ENCODE measurements at places on chromosomes 11 and 22. TPM values are rescaled to one million over a fixed set of nuclear protein-coding genes. Genes with fewer than 3 reads are reported as not detected.

GRCh38 chr11:120869097-120869496 lies 154.8 kb upstream of the TBCEL start:
- DNase-seq, result no peak

DNA sequence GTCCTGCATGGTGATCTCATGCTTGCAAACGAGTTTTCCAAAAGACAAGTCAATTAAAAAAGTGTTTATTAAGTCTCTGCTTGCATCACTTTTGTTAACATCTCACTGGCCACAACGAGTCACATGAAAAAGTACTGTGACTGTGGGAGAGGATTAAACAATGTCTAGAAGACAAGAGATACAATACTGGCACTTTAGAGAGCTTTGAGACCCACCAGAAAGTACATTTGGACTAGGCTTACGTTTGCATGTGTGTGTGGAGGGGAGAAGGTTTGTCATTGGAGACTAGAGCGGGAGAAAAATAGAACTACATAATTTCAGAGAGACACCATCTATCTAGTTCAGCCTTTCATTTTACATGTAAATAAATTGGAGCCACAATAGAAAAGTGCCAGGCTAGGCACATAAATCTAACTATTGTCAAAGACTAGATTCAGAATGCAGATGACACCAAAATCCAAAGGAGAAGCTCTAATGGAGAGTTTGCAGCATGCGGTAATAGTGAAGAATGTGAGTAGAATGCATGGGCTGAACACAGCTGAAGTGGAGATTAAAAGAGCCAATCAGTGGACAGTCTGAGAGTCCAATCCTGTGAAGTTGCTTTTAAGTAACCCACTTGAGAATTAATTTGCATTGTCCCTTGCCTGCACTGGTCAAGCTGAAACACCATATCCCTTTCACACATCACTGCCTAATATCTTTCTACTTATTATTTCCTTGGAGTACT lies 977.4 kb upstream of the FAT3 start:
- DNase-seq, result no peak

CHRM1 gene
- total RNA-seq, result not detected

LDHAL6A gene
- not detected for total RNA-seq

DNA sequence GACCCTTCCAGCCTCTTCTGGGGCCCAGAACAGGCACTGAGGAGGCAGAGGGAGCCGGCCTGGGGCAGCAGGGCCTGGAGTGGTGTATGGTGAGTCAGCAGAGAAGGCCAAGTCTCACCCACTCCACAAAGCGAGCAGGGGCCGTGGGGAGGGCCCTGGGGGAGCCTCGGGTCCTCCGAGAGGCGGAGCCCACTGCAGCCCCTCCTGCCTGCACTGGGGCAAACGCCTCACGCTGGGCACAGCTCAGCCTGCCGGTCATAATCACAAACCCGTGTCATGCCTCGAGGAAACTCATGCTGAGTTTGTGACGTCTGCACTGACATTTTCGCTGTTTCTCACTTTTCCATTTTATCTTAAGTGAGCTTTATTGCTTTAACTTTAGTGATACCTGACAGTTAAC lies 38.4 kb downstream of the TOLLIP start:
- DNase-seq, result no peak

GRCh38 chr11:125285844-125286243 lies 121.3 kb downstream of the PKNOX2 start:
- DNase-seq, result no peak

DNA sequence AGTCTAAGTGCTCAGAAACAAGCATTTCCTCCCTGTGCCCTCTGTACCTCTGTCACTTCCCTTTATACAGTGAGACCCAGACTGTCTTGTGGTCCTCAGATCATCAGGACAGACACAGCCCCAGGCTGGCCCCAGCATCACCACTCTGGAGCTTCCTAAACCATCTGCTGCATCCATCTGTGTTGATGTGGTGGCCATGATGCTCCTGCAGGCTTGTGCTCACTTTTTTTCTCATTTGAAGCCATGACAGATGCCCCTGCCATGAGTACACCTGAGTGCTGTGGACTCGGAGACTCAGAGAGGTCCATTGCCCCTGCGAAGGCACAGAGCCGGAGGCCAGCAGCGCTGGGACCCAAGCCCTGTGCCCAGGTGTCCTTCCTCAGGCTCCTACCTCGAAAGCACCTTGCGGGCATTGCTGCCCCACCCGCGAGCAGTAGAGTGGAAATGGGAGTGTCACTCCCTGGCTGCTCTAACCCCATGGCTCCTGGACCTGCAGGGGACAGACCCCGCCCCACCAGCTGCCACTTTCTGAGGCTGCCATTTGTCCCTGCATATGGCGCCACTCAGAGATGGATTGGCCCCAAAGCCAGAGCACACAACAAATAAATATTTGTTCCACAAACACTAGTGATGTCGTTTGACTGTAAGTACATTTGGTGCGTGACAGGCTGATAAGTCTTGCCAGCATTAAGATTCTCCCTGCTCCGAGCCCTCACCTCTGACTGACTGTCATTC lies 593.5 kb downstream of the TBC1D22A start:
- no peak for DNase-seq

DNA sequence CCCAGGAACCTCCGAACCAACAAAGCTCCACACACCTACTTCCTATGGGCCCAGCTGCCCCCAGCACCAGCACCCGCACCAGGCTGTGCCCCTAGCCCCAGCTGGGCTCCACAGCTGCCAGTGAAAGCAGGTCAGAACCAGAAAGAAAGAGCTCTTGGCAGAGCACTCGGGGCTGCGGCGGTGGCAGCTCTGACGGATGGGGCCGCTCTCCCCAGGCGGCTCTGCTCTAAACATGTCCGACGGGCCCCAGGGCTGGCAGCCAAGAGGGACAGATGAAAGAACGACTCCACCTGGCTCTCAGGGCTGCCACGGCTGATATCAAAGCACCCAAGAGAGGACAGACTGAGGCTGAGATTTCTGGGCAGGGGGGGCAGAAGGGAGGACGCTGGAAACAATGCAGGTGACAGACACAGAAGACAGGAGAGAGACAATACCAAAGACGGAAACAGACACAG lies 25.7 kb downstream of the LRFN4 start:
- DNase-seq, result no peak

DNA sequence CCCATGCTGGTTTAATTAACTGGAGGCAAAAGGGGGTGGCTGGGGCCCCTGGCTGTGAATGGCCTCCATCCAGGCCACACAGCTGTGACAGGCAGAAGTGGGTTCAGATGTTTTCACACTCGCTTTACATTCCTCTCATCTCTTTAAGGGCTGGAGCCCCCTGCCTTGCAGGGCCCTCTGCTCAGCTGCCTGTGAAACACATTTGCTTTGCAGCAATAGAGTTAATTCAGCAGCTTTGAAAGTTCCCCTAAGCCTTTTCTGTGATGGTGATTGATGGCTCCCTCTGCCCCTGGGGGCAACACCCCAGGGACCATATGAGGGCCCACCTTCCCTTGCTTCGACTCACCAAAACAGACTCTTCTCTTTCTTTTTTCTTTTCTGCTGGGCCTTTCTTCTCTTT lies 139.3 kb downstream of the FEZ1 start:
- no peak for DNase-seq

HBG1 gene
- not detected for total RNA-seq

DNA sequence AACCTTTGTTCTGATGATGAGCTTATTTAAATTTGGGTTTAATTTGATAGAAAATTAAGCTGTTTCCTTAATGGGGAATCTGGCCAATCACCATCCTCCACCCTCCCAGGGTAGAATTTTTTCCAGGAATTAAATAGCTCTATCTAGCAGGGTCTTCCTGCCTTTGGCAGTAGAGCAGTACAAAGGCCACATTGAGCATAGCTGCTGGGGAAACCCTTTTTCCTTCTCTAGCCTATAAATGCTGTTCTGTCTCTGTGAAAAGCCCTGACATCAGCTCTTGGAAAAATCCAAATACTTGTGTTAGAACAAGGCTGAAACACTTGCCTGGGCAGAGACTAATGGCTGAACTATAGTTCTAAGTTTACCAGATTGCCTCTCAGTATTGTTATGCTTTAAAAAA lies 55.1 kb downstream of the ARHGEF12 start:
- DNase-seq, result peak; percentile 12

GRCh38 chr22:29480512-29481264 lies 670 bp downstream of the NEFH start:
- DNase-seq, result peak; percentile 72

OR8J1 gene
- not detected for total RNA-seq

DNA sequence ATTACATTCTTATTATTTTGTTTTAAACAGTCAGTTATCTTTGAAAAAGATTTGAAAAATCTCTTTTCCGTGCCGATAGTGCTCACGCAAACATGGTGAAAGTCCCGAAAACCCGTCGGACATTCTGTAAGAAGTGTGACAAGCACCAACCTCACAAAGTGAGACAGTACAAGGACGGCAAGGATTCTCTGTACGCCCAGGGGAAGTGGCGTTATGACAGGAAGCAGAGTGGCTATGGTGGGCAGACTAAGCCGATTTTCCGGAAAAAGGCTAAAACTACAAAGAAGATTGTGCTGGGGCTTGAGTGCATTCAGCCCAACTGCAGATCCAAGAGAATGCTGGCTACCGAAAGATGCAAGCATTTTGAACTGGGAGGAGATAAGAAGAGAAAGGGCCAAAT lies 28.7 kb upstream of the CTSD start:
- no peak for DNase-seq

- DNase-seq, result no peak
Measured at GRCh38 chr22:28923826-28924732, 40.7 kb downstream of the ZNRF3 start.

- DNase-seq, result no peak
Measured at GRCh38 chr22:25030636-25031035, 78.1 kb downstream of the KIAA1671 start.

RFPL1 gene
- total RNA-seq, result not detected

GRCh38 chr11:93145390-93145915 lies 52.3 kb downstream of the SLC36A4 start:
- no peak for DNase-seq

GRCh38 chr11:129119036-129119435 lies 73.1 kb downstream of the ARHGAP32 start:
- DNase-seq, result no peak

ARHGAP32 gene
- total RNA-seq, result 14.5 TPM

DNA sequence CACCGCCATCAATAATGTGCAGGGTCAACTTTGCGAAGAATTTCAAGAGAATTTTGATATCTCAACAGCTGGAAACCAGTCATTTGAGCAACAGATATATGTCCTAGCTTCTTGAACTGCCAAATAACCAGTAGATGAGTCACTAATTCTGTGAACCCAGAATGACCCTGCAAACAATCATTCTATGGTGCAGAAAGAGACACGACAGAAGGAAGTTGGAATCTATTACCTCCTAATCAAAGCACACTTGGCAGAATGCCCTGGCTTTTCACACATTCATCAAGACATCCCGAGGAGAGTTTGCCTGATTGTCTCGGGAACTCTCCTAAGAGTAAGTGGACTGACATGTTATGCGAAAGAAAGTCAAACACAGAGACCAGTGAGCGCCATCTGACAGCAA lies 621.1 kb downstream of the OPCML start:
- DNase-seq, result no peak

GRCh38 chr11:129610125-129610524 lies 205.5 kb upstream of the TMEM45B start:
- no peak for DNase-seq

GRCh38 chr11:76610871-76611475 lies 59.6 kb downstream of the LRRC32 start:
- DNase-seq, result no peak

MTCH2 gene
- total RNA-seq, result 109 TPM

AP2A2 gene
- total RNA-seq, result 287 TPM

DNA sequence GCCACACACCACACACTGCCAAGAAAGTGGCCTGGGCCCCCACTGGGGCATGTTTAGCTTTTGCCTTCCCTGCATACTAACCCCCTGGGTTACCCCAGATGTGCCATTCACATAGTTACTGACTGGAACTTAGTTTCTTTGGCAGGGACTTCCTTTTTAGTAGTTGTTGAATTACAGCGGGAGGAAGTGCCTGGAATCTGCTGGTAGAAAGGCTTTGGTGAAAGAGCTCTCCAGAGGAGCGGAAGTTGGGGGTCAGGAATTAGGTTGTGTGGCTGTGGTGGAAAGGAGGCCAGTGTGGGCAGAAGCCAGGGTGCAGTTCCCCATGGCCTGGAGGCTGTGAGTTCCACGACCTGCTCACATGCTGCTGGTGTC lies 69.0 kb downstream of the MED15 start:
- DNase-seq, result no peak

- no peak for DNase-seq
Measured at GRCh38 chr11:89443361-89444322, 47.5 kb downstream of the NOX4 start.

TBX10 gene
- not detected for total RNA-seq

- DNase-seq, result no peak
Measured at GRCh38 chr11:106032861-106033260, 10.8 kb upstream of the MSANTD4 start.

SLCO2B1 gene
- 3.5 TPM for total RNA-seq

OR52W1 gene
- total RNA-seq, result not detected

KRTAP5-7 gene
- not detected for total RNA-seq

GRCh38 chr11:62985041-62985750 lies 429 bp upstream of the SLC22A6 start:
- DNase-seq, result no peak

DNA sequence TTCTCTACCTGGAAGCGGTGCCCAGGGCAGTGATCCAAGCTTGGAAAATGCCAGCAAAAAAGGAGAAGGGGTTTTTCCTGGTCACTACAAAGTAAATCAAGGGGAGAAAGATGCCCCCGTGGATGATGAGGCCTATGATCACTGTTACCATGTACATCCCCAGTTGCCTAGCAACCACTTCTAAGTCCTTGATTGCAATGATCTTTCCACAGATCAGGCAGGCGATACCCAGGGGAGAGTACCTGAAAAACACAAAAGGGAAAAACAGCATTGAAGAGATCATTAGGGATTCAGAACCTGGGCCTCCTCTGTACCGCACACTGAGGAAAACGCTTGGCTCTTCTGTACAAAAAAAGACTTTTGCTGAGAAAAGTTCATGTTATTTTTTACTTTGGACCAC lies 127.1 kb downstream of the SLC1A2 start:
- no peak for DNase-seq

- DNase-seq, result no peak
Measured at GRCh38 chr22:45599836-45600577, 71.6 kb upstream of the ATXN10 start.
